ENCODE measurements at places on chromosomes 6 and 20.

GRCh38 chr6:3446184-3446583 lies 10.7 kb downstream of the SLC22A23 start:
- no peak for DNase-seq

- DNase-seq = no peak
Measured at GRCh38 chr20:62269378-62269777, 31.1 kb downstream of the OSBPL2 start.

DNA sequence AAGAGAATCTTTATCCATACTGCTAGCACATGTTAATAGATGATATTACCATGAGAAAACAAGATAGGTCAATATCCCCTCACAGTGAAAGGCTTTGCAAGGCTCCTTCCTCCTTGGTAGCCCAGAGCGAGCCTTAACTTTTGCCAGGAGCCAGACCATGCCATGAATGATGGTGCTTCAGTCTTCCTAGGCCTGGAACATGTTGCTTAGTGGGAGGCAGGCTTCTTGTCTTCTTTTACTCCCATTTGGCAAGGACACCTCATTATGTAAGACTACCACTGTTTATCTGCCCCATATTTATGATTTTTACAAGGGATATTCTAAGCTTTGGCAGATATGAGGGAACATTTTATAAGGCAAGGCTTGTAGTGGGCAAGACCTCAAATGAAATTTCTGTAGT lies 90.8 kb downstream of the GJA1 start:
- DNase-seq = no peak

- no peak for DNase-seq
Measured at GRCh38 chr6:12529364-12530019, 187.1 kb upstream of the PHACTR1 start.

- DNase-seq = no peak
Measured at GRCh38 chr6:105781248-105781647, 304.9 kb upstream of the PRDM1 start.

- DNase-seq = no peak
Measured at GRCh38 chr20:34755367-34755766, 51.2 kb downstream of the TP53INP2 start.

Data from activated CD8-positive, alpha-beta memory T cell treated with anti-CD3 and anti-CD28 coated beads for 48 hours (primary cell).